Trophoblast cell (in vitro differentiated cells and primary cell): ENCODE measurements at places on chromosomes 4 and X.

DNA sequence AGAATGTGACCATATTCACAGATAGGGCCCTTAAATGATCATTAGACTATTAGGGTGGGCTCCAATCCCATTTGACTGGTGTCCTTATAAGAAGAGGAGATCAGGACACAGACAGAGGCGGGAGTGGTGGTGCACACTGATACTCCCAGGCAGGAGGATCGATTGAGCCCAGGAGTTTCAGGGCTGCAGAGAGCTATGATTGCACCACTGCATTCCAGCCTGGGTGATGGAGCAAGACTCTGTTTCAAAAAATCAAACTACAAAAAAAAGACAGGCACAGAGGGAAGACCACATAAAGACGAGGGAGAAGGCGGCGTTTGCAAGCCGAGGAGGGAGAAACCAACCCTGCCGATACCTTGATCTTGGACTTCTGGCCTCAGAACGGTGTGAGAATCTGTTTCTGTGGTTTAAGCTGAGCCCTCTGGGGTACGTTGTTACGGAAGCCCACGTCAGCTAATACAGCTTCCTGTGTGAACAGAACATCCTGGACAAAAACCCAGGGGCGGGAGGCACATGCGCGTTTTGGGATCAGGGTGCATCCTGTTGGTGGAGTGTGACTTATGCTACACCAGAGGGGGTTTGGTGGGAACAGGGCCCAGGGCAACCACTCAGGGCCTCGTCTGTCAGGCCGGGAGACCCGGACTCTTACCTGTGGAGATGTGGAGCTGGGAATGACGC, 211.8 kb upstream of the PSAPL1 start:
- H3K27me3 ChIP-seq, result no peaks in the 10 kb centered on the region
- H3K36me3 ChIP-seq, result no peaks in the 10 kb centered on the region
- H3K4me3 ChIP-seq, result no peak overlapping the region
- H3K4me1 ChIP-seq, result peaks cover 20% of the 10 kb centered on the region

- H3K27me3 ChIP-seq, result peaks cover 32% of the 10 kb centered on the region
- no peak for DNase-seq
- H3K4me1 ChIP-seq, result peaks cover 43% of the 10 kb centered on the region
- no peak overlapping the region for H3K27ac ChIP-seq
- no peaks in the 10 kb centered on the region for H3K36me3 ChIP-seq
These were observed 3.9 kb upstream of the SFRP2 start for GRCh38 chr4:153792618-153793247.

- no peak overlapping the region for H3K27ac ChIP-seq
- H3K36me3 ChIP-seq, result no peaks in the 10 kb centered on the region
- DNase-seq, result no peak
These were observed 19.7 kb downstream of the GPRIN3 start for GRCh38 chr4:89287945-89288344.

DNA sequence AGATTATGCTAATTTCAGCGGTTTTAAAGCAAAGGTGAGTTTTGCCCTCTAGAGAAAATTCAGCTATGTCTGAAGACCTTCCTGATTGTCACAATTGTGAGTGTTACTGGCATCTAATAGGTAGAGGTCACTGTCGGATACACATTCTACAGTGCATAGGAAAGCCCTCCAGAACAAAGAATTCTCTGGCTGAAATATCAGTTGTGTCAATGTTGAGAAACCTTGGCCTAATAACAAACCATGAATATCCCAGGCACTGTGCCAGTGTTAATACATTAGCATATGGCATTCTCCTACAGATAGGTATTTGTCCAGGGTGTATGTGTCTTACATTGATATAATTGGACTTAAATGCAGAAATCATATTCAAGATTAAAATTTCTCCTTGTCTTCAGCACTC, 294.3 kb downstream of the FSTL5 start:
- H3K4me3 ChIP-seq, result no peak overlapping the region
- no peak for DNase-seq
- no peaks in the 10 kb centered on the region for H3K27me3 ChIP-seq
- H3K36me3 ChIP-seq, result no peaks in the 10 kb centered on the region
- H3K27ac ChIP-seq, result no peak overlapping the region

DNA sequence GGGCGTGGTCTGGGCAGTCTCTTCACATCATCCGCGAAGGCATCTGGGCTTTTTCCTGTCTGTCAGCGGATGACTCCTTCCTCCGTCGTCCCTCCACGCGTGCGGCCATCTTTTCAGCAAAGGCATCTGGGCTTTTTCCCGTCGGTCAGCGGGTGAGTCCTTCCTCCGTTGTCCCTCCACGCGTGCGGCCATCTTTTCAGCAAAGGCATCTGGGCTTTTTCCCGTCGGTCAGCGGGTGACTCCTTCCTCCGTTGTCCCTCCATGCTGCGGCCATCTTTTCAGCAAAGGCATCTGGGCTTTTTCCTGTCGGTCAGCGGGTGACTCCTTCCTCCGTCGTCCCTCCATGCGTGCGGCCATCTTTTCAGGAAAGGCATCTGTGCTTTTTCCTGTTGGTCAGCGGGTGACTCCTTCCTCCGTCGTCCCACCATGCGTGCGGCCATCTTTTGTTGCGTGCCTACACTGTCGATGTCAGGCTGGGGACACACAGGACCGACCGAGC, 12.3 kb upstream of the TMEM271 start:
- no peaks in the 10 kb centered on the region for H3K4me1 ChIP-seq
- H3K27me3 ChIP-seq, result no peaks in the 10 kb centered on the region
- no peak overlapping the region for H3K27ac ChIP-seq

DNA sequence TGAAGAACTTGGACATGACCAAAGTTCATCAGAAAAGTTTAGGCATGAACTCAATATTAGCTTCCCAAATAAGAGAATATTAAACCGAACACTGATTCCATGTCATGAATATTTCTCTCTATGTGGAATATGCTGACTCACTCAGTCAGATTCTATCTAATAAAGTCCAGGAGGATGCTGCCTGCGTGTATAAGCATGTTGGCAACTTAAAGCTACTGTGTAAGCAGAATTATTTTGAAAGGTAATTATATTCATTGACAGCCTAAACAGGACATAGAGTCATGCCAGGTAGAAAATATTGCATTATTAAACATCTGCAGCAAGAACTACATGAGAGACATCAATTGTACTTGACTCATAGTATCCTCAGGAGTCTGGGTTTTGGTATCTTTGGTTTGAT, 367.9 kb upstream of the SPOCK3 start:
- H3K27me3 ChIP-seq, result no peaks in the 10 kb centered on the region
- no peaks in the 10 kb centered on the region for H3K4me1 ChIP-seq
- no peak for DNase-seq
- no peaks in the 10 kb centered on the region for H3K36me3 ChIP-seq
- no peak overlapping the region for H3K27ac ChIP-seq
- H3K4me3 ChIP-seq, result no peak overlapping the region

DNA sequence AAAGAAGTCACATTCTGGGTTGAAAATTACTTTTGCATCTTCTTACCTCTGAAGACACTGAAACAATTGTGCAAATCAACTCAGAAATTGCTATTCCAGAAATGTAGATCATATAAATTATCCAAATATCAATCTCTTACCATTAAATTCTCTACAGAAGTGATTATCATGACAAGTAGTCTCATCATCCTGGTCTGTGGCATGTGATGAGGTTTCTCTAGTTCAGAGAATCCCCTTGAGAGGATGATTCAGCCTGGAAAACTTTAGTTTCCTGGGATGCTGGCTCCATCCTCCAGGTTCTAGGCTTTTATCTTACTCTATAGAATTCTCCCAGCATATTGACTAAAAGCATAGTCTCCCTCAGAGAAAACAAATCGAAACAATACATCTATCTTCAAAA, 76.2 kb upstream of the S100G start:
- H3K27me3 ChIP-seq, result no peaks in the 10 kb centered on the region
- no peak overlapping the region for H3K27ac ChIP-seq
- H3K4me1 ChIP-seq, result no peaks in the 10 kb centered on the region
- H3K36me3 ChIP-seq, result no peaks in the 10 kb centered on the region
- H3K4me3 ChIP-seq, result no peak overlapping the region

DNA sequence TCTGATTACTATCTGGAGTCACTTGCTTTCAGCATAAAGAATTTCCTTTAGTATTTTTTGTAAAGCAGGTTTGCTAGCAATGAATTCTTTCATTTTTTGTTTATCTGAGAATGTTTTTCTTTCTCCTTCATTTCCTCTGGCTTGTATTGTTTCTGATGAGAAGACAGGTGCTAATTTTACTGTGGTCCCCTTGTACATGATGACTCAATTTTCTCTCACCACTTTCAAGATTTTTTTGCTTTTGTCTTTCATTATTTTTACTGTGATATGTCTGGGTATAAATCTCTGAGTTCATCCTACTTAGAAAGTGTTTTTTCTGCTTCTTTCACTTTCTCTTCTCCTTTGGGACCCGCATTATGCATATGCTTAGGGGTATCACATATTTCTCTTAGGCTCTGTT, 62.6 kb downstream of the PKD2 start:
- no peak overlapping the region for H3K27ac ChIP-seq
- H3K36me3 ChIP-seq, result peaks cover 32% of the 10 kb centered on the region
- no peak for DNase-seq
- H3K4me1 ChIP-seq, result no peaks in the 10 kb centered on the region
- H3K27me3 ChIP-seq, result no peaks in the 10 kb centered on the region

GRCh38 chrX:44303119-44303518, 40.4 kb downstream of the EFHC2 start:
- DNase-seq, result no peak
- no peak overlapping the region for H3K4me3 ChIP-seq
- H3K36me3 ChIP-seq, result no peaks in the 10 kb centered on the region
- no peaks in the 10 kb centered on the region for H3K4me1 ChIP-seq
- no peak overlapping the region for H3K27ac ChIP-seq

DNA sequence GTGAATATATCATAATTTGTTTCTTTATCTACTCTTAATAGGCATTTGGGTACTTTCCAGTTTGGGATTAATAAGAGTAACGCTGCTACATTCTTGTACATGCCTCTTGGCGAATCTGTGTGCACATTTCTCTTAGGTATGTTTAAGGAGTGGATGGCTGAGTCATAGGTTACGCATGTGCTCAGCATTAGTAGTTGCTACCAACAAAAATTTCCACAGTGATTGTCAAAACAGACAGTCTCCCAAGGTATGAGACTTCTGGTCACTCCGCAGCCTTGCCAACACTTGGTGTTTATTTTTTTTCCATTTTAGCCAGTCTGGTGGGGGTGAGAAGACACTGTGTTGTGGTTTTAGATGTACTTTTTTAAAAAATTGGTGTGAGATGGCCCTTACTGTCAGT, 44.6 kb downstream of the FGFBP1 start:
- H3K27ac ChIP-seq, result no peak overlapping the region
- no peaks in the 10 kb centered on the region for H3K4me1 ChIP-seq
- no peaks in the 10 kb centered on the region for H3K36me3 ChIP-seq
- no peaks in the 10 kb centered on the region for H3K27me3 ChIP-seq
- H3K4me3 ChIP-seq, result no peak overlapping the region

DNA sequence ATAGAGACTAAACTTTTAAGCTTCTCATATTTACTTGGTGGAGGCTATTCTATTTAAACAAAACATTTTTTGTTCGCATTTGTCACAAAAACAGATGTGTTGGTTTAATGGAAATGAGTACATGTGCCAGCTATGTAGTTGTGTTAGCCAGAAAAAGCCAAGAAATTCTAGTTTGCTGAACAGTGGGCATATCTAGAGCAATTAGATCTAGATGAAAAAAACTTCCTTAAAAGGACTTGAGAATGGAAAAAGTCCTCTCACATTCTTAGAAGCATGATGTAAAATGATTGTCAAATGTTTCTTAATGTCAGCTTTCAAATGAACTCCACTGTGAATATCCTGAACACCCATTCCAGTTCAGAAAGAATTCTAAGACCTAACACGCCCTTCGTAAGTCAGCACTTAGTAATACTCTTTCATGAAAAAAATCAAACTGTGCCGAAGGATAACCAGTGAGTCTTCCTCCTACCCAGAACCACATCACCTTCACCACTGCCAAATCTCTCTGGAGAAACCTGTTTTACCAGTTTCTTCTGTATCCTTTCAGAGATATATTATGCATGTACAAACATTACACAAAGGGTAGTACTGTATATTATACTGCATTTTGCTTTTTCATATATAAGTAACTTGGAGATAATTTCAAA, 28.2 kb downstream of the PHKA1 start:
- peaks cover 1% of the 10 kb centered on the region for H3K36me3 ChIP-seq
- no peaks in the 10 kb centered on the region for H3K4me1 ChIP-seq
- no peak overlapping the region for H3K27ac ChIP-seq
- peak; percentile 84 for DNase-seq
- no peak overlapping the region for H3K4me3 ChIP-seq
- no peaks in the 10 kb centered on the region for H3K27me3 ChIP-seq

- H3K36me3 ChIP-seq, result no peaks in the 10 kb centered on the region
- H3K27me3 ChIP-seq, result peaks cover 62% of the 10 kb centered on the region
- H3K4me1 ChIP-seq, result peaks cover 7% of the 10 kb centered on the region
- H3K27ac ChIP-seq, result no peak overlapping the region
- no peak overlapping the region for H3K4me3 ChIP-seq
These were observed 17.8 kb downstream of the NKX6-1 start for GRCh38 chr4:84481077-84481859.

DNA sequence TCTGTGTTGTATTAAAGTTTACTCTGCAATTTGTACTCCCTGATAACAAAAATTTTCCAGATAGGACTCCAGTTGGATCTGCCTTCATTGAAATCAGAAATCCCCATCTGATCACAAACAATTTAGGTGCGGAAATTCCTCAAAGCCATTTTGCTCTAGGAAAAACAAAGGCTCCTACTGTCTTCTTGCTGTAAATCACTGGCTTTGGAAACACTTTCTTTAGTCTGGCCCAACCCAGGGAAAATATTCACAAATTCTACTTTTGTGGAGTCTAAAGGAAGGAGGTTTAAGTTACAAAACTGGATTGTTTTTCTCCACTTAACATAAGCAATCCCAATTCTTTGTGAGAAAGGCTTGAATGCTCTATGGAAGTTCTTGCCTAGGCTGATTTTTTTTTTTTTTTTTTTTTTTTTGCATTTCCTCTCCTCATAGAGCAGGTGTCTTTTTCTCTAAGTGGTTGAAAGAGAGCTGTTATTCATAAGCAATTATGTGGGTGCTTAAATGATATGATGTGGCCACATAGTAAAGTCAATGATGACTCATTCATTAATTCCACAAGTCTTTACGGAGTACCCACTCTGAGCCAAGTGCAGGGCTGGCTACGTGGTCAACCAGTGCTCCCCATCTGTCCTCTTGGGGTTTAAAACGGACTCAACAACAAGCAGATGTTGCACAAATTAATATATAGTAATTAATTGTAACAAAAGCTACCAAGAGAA, 261.4 kb downstream of the LDB2 start:
- H3K36me3 ChIP-seq, result no peaks in the 10 kb centered on the region
- DNase-seq, result no peak
- H3K4me3 ChIP-seq, result no peak overlapping the region
- no peaks in the 10 kb centered on the region for H3K4me1 ChIP-seq
- no peaks in the 10 kb centered on the region for H3K27me3 ChIP-seq
- H3K27ac ChIP-seq, result no peak overlapping the region

GRCh38 chr4:185344743-185345538, 50.8 kb downstream of the LRP2BP start:
- peak overlapping the region; percentile 71 for H3K27ac ChIP-seq
- peaks cover 10% of the 10 kb centered on the region for H3K36me3 ChIP-seq
- peaks cover 14% of the 10 kb centered on the region for H3K4me1 ChIP-seq
- H3K27me3 ChIP-seq, result no peaks in the 10 kb centered on the region

- no peaks in the 10 kb centered on the region for H3K27me3 ChIP-seq
- no peak overlapping the region for H3K4me3 ChIP-seq
- H3K36me3 ChIP-seq, result peaks cover 7% of the 10 kb centered on the region
- no peak overlapping the region for H3K27ac ChIP-seq
- DNase-seq, result no peak
These were observed 13.8 kb downstream of the GPC4 start for GRCh38 chrX:133401536-133401935.

- no peak overlapping the region for H3K4me3 ChIP-seq
- no peaks in the 10 kb centered on the region for H3K27me3 ChIP-seq
These were observed 27.7 kb downstream of the FBXO8 start for GRCh38 chr4:174255786-174256185.

- no peaks in the 10 kb centered on the region for H3K4me1 ChIP-seq
- no peak overlapping the region for H3K27ac ChIP-seq
- H3K36me3 ChIP-seq, result no peaks in the 10 kb centered on the region
- no peak for DNase-seq
- H3K27me3 ChIP-seq, result peaks cover 18% of the 10 kb centered on the region
These were observed 11.5 kb upstream of the NKX1-1 start for GRCh38 chr4:1417522-1418390.
